ENCODE measurements at places on chromosomes 5 and 9.

DNA sequence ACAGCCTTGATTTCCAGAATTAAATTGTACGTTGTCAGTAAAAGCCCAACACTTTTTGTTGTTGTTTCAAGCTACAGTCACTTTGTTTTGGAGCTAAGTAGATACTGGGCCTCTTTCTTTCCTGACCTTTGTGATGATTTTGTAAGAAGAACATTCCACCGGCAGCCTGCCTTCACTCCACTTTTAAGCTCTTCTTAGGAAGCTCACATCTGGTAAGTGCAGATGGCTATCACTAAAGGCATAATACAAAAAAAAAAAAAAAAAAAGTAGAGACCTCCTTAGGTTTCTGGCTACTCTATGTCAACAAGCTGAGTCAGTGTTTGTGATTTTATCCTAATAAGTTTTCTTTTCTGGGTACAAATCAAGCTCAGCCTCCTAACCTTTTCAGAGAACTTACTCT is 1922.1 kb upstream of the WWC1 start:
- DNase-seq, result no peak

GRCh38 chr5:5065472-5065871 is 74.7 kb upstream of the ADAMTS16 start:
- no peak for DNase-seq

DNA sequence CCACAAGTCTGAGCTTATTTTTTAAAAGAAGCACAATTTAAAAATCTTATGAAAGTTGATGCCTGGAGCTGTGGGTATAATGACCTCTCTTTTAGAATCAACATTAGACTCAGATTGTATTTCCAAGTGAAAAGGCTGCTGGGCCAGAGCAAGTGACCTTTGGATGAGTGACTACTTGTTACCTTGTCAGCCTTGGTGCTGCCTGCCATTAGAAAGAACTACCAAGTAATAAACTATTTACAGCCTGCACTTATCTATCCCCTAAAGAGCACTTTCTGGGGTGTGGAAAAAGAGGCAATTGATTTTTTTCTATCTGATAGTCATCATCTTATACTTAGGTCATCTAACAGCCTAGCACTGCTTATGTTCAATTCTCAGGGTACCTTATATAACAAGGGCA is 134.9 kb upstream of the FBXL17 start:
- no peak for DNase-seq

GRCh38 chr9:15746905-15747304 is 194.1 kb downstream of the CCDC171 start:
- DNase-seq, result no peak

DNA sequence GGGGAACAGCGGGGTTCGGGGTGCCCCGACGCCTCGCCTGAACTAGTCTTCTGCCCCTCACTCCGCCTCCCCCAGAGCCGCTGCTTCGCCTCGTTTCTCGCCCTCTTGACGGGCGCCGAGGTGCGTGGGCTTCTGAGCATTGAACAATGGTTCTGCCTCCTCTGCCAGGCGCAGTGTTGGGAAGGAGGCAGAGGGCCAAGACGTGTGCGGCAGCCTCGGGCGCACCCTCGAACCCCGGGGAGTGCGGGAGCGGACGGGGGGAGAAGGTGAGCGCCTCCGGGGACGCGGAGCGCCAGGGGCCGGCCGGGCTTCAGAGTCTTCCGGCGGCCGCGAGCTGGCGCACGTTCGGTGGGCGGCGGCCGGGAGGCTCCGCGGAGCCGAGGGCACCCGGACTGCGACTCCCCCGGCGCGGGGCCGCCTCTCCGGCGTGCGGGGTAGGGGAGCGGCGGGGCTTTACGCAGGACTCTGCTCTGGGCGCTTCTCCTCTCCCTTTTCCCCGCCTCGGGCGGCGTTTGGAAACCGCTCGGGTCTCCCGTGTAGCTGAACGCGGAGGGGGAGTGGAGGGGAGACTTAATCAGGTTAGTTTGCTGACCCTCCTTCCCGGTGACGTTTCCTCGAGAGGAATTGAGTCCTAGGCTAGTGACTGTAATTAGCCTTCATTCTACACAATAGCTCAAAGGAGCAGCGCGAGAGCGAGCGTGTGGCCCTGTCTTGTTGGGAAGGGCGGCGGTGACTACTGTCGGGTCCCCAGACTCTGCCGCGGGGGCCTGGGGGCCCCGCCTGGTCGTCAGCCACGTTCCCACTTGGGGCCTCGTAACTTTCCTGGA is 1.1 kb downstream of the VLDLR start:
- peak; percentile 30 for DNase-seq

DNA sequence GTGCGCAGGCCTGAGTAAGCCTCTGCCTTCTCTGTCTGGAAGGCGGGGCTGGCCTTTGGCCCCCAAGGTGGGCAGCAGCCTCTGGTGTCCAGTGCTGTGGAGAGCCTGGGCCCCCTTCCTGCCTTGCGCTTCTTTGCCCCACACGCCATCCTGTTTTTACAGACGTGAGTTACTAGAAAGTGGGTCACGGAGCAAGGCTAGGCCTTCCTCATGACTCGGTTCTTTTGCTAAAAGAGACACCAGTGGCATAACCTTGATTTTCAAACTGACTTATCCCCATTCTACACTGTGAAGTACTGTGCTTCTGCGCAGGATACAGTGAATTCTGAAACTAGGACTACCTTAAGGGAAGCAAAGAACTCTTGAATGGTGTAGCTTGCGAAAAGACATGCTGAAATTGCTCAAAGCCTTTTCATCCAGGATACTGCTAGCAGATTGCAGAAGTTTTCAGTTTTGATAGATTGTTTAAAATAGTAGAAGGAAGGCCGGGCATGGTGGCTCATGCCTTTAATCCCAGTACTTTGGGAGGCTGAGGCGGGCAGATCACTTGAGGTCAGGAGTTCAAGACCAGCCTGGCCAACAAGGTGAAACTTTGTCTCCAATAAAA is 7.2 kb downstream of the ROPN1L start:
- DNase-seq, result no peak

DNA sequence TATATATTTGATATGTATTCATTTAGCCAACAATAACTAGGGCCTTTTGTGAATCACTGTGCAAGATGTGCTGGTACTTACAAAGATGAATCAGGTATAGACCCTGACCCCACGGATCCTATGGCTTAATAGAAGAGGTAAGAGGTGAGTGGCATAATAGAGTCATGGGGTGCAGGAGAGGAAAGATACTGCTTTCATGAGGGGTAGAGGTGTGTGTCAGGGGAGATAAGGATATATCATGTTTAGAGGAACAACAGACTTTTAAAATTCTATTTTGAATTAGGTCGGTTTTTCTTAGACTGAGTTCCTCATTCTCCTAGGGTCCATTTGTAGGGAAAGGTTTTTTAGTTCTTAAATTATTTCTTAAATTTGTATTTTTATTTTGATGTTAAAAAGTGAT is 27.8 kb downstream of the ZCCHC7 start:
- DNase-seq, result no peak

DNA sequence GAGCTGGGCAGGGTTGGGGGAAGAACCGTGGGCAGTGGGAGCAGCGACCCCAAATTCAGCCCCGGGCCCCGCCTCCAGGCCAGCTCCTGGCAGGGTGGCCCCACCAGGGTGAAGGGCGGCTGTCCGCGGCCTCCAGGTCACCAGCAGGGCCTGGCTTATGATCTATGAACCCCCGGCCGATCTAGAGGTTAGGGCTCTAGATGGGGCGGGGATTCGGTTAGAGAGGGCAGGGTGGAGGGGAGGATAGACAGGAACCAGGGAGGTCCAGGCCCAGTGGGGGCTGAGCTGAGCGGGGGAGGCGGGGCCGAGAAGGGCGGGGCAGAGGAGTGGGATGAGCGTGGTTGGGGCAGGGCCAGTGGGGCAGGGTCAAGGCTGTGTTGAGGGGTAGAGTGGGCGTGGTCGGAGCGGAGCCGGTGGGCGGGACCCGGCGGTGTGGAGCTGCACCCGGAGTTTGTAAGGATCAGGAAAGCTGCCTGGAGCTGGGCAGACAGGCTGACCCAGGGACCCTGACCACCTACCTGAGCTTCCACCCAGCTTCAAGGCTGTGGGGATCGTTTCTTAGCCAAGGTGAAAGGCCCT is 29.3 kb upstream of the OBP2B start:
- DNase-seq, result peak; percentile 50

- peak; percentile 16 for DNase-seq
Measured at GRCh38 chr5:140553657-140554056, 3.6 kb downstream of the SRA1 start.

GRCh38 chr5:134122530-134122929 is 8.0 kb downstream of the TCF7 start:
- no peak for DNase-seq

- no peak for DNase-seq
Measured at GRCh38 chr5:152642880-152643279, 237.8 kb upstream of the NMUR2 start.

DNA sequence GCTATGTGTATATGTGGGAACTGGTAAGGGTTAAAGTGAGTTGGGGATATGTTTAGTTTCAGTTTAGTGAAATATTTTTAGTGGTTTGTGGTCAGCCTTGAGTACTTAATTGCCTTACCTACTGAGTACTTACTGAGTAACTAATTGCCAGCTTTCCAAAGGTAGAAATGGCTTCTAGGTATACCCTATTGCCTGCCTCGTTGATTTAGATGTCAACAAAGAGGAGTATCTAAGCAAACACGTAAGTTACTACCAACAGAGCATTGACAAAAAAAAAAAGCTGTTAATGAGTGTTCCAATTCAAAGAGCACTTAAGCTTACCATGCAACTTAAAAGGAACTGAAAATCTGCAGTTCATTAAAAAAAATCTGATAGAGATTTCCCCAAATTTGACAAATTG is 8.8 kb downstream of the ATP10B start:
- no peak for DNase-seq

DNA sequence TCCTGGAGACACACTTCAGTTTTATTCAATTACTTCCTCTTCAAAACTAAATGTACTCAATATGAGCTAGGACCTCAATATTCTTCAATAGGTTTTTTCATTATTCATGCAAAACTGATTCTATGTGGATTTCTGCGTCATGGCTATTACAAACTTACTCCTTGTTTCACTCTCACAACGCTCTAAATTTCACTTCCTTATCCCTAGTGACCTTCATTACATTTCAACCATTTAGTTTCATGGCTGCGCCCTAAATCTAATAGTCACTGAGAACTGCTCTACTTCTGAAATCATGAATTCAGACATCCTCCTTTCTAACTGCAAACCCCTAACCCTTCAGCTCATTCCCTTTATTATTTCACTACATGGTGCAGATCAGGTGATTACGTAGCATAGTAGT is 93.9 kb downstream of the SLC25A46 start:
- no peak for DNase-seq

GRCh38 chr5:151081431-151082281 is 822 bp upstream of the TNIP1 start:
- peak; percentile 85 for DNase-seq

GRCh38 chr5:10590226-10590999 is 26.5 kb downstream of the ANKRD33B start:
- DNase-seq, result peak; percentile 30

- no peak for DNase-seq
Measured at GRCh38 chr5:80160242-80160641, 95.6 kb downstream of the SERINC5 start.

- DNase-seq, result no peak
Measured at GRCh38 chr5:67221487-67222242, 25.1 kb upstream of the CD180 start.

DNA sequence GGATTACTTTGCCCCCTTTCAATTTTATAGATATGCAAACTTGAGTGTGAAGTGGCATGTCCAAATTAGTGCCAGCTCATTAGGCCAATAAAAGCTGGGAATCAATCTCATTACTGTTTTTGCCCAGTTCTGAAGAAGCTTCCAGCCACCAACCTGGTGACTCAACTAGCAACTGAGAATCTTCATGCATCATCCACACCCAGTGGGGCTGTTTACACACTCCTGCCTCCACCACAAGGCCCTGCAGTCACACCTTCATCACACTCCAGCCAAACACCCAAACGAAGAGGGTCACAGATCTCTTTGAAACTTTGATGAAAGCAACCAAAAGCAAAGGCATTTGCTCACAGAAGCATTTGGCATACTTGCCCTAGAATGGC is 41.3 kb upstream of the S1PR3 start:
- DNase-seq, result peak; percentile 35

- DNase-seq, result no peak
Measured at GRCh38 chr5:142585451-142585850, 100.4 kb downstream of the FGF1 start.

DNA sequence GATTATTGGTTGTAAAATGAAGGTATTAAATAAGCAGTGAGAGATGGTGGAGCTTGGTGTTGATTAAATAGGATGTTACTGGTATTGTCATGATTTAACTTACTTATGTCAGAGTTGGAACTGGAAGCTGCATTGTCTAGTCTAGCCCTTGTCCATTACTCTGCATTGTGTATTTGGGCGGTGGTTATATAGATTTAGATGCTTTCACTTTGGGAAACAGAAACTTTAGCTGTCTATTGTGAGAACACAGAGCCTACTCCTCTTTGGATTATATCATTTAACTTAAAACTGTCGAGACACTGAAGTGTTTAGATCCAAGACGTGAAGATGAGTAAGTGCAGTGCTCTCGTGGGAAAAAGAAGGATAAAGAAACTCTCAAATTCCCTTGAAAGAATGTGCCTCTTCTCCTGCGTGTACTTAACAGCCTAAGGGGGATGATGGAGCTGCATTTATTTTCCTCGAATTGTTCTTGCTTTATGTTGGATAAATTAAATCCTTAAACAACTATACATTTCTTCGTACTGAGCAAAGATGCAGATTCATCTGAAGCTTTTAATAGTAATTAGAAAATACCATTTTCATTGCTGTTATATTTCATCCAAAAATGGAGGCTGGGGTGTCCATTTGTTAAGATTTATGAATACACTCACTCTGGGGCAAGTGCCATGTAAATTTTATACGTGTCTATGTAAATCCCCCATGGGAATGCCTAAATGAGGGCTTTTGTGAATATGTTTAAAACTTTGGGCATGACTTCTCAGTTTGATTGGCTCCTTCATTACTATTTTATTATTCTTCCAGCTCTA is 21.6 kb downstream of the FBXL7 start:
- DNase-seq, result peak; percentile 62

DNA sequence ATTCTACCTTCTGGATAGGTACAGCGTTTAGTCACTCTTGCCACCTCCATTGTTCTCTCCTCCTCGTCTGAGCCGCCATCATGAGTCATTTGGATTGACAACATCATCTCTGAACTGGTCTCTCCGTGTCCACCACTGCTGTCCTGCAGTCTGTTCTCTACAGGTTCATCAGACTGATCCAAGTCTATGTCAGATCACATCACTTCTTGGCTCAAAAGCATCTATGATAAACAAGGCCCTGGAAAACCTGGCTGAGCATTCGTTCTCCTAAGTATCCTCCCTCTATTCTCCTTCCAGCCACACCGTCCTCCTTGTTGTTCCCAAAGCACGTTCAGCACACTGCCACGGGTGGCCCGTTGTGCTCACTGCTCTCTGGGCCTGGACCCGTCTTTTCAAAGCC is 50.5 kb downstream of the CTNND2 start:
- DNase-seq, result no peak

- DNase-seq, result no peak
Measured at GRCh38 chr5:151648988-151649387, 37.7 kb downstream of the SPARC start.

GRCh38 chr5:110630350-110630749 is 96.1 kb downstream of the TMEM232 start:
- no peak for DNase-seq

GRCh38 chr5:34001241-34001841 is 6.5 kb downstream of the AMACR start:
- no peak for DNase-seq

- no peak for DNase-seq
Measured at GRCh38 chr5:178551468-178551867, 38.7 kb downstream of the COL23A1 start.

Measured in fibroblast of skin of right biceps (primary cell).